Mesothelial cell of epicardium (in vitro differentiated cells): ENCODE measurements at places on chromosomes 6 and 20. TPM values are rescaled to one million over a fixed set of nuclear protein-coding genes. Genes with fewer than 3 reads are reported as not detected.

ENPP4 gene
- 4.8 to 5.2 TPM (median 5.1 TPM) in 3 replicates for total RNA-seq

PNPLA1 gene
- 0.14 TPM in 1 of 3 replicates, not detected in the others for total RNA-seq

RGS17 gene
- total RNA-seq, result 1.1 to 1.3 TPM (median 1.2 TPM) in 3 replicates

TSPO2 gene
- not detected in 3 replicates for total RNA-seq

- no peak overlapping the region for H3K4me3 ChIP-seq
- peaks cover 7% of the 10 kb centered on the region for H3K4me1 ChIP-seq
- peaks cover 9% of the 10 kb centered on the region for H3K27me3 ChIP-seq
- peaks cover 2% of the 10 kb centered on the region for H3K36me3 ChIP-seq
These were observed 140.8 kb downstream of the CDC5L start for GRCh38 chr6:44528370-44528644.

DNA sequence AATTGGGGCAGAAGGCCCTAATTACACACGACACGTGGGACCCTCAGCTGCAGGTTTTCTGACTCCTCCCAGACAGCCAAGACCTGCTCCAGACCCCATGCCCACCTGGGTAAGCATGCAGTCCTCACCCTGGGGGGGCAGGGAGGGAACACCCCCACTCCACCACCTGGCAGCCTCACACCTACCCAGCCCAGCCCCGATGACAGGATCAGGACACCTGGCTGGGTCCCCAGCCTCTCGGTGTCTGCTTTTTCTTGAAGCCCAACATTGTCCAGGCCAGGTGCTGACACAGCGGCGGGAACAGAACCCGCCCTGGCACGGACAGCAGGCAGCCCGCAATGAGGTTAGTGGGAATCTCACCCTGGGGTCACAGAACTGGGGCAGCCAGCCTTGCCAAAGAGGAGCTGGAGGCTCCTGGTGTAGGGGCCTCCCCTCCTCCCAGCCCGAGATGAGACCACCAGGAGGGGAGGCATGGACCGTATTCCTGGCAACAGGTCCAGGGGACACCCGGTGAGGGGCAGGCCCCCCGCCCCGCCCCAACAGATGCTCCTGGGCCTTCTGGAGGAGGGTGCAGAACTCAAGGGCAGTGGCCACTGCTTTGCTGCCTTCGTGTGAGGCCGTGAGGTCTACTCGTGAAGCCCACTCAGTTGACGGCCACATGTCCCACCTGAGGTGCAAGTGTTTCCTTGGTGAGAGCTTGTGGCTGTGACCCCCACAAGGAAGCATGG lies 103.8 kb downstream of the DLL1 start:
- H3K36me3 ChIP-seq, result no peaks in the 10 kb centered on the region
- no peak overlapping the region for H3K4me3 ChIP-seq
- no peak overlapping the region for H3K27ac ChIP-seq
- no peak for DNase-seq

- no peak overlapping the region for H3K4me3 ChIP-seq
- H3K36me3 ChIP-seq, result no peaks in the 10 kb centered on the region
- H3K27ac ChIP-seq, result no peak overlapping the region
- peaks cover 29% of the 10 kb centered on the region for H3K27me3 ChIP-seq
- no peaks in the 10 kb centered on the region for H3K4me1 ChIP-seq
These were observed 117.8 kb upstream of the NXT1 start for GRCh38 chr20:23232679-23233308.

- H3K27ac ChIP-seq, result no peak overlapping the region
- DNase-seq, result no peak
- H3K36me3 ChIP-seq, result no peaks in the 10 kb centered on the region
- H3K4me1 ChIP-seq, result no peaks in the 10 kb centered on the region
- H3K4me3 ChIP-seq, result no peak overlapping the region
These were observed 194.2 kb downstream of the TBXT start for GRCh38 chr6:165973473-165973872.

DNA sequence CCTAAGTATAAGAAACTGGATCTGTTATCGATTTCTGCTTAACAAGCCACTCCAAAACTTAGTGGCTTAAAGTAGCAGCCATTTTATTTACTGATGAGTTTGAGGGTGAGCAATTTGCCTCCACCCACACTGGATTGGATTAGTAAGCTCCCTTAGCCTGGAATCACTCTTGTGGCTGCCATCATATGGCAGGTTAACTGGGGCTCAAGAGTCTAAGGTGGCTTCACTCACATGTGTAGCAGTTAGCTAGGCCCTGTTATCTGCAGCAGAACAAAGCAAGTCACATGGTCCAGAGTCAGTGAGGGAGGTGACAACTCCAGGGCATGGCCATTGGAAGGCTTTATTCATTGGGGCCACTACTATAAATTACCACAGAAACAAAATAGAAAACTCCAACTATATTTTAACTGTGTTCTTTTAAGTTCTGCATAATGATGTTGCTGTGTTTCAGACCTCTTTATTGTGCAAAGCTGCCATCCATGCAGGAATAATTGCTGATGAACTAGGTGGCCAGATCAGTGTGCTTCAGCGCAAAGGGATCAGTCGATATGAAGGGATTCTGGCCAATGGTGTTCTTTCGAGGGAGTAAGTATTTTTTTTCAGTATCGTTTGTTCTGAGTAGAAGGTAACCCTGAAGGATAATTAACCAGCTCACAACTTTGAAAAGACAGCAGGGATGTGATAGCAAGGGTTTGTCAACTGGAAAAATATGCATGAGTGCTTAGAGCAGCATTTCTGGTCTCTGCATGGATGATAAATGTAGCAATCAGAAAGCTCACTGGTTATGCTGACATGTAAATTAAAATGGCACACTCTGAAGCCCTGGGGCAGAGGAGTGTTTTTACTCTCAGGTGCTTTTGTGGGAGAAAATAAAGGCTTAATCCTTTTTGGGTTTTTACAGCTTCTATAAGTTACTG lies 49.6 kb downstream of the DCBLD1 start:
- H3K4me1 ChIP-seq, result peaks cover 46% of the 10 kb centered on the region
- peaks cover 5% of the 10 kb centered on the region for H3K36me3 ChIP-seq
- H3K27me3 ChIP-seq, result no peaks in the 10 kb centered on the region
- no peak overlapping the region for H3K27ac ChIP-seq
- no peak for DNase-seq
- H3K4me3 ChIP-seq, result no peak overlapping the region

DNA sequence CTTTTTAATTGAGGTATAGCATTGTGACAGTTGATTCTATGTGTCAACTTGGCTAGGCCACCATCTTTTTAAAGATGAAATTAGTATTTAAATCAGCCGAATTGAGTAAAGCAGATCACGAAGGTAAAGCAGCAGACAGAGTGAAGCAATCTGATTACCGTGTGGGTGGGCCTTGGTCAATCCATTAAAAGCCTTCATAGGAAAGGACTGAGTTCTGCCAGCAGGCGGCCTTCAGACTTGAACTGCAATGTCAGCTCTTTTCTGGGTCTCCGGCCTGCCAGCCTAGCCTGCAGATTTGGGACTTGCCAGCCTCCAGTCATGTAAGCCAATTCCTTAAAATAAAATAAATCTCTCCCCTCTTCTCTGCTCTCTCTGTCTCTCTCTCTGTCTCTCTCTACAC lies 22.4 kb upstream of the TGM2 start:
- H3K36me3 ChIP-seq, result no peaks in the 10 kb centered on the region
- no peaks in the 10 kb centered on the region for H3K27me3 ChIP-seq
- no peak for DNase-seq

DNA sequence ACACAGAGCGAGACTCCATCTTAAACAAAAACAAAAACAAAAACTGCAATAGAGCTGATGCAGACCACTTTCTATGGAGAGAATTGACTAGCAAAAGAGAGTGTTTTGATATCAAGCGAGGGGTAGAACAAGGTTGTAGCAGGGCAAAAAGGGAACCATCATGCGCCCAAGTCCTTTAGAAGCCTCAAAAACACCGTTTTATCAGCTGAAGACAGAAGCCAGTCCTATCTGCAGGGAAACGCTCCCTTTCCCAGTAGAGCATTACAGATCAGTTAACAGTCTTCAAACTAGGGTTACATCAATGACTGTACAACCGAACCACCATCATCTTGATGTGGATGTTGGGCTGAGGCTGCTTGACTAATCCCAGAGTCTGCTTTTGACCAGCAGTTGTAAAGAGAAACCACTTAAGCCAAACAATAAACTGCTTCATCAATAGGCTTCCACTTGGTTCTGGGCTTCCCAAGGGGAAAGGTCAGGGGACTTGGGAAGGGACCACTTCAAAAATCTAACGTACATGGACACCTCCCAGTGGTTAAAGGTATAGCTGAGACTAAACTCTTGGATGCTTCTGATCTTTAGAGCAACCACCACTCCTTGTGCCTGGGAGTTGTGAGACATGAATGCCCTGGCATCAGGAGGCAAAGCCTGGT lies 59.6 kb upstream of the SPDEF start:
- no peaks in the 10 kb centered on the region for H3K27me3 ChIP-seq
- peaks cover 5% of the 10 kb centered on the region for H3K36me3 ChIP-seq
- peaks cover 3% of the 10 kb centered on the region for H3K4me1 ChIP-seq
- no peak overlapping the region for H3K27ac ChIP-seq

- H3K36me3 ChIP-seq, result no peaks in the 10 kb centered on the region
- DNase-seq, result no peak
These were observed 58.6 kb upstream of the ZNF217 start for GRCh38 chr20:53652090-53652858.

DNA sequence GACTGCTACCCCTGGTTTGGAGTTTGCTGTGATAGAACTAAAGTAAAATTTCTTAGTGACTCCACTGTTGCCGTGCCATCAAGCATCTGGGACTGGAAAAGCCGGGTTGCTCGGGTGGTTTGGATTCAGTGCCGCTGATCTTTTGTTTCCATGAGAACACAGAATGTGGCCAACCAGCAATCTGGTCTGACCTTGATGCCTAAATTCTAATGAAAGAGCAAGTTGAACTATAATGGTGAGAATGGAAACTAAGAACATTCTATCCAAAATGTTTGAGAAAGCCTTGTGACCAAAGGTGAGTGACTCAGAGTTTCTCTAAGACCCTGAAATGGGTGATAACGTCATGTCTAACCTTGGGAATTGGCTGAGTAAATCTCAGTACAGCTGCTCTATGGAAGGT lies 9.9 kb upstream of the PI16 start:
- H3K4me3 ChIP-seq, result no peak overlapping the region
- no peaks in the 10 kb centered on the region for H3K4me1 ChIP-seq
- no peak overlapping the region for H3K27ac ChIP-seq
- no peak for DNase-seq
- peaks cover 9% of the 10 kb centered on the region for H3K27me3 ChIP-seq
- H3K36me3 ChIP-seq, result no peaks in the 10 kb centered on the region
